Hepatocyte (in vitro differentiated cells): ENCODE measurements at places on chromosomes 2 and 18. TPM values are rescaled to one million over a fixed set of nuclear protein-coding genes. Genes with fewer than 3 reads are reported as not detected.

DNA sequence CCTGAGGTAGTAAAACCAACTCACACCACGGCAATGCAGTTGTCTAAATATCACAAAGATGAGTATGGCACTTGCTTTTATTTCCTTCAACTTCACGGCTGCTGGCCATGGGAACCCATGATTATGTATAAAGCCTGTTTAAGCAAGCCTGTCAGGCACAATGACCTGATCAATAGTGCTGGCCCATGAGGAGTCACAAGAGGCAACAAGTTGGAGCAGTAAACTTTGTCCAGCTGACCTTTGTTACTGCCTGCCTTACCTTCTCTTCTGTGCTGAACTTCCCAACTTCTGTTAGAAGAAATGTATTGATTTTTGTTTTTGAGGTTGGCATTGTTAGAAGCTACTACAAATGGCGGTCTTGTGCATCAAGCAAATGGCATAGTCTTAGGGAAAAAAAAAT is 151.9 kb downstream of the RAB3GAP1 start:
- H3K4me1 ChIP-seq = no peaks in the 10 kb centered on the region
- no peaks in the 10 kb centered on the region for H3K27me3 ChIP-seq
- DNase-seq = no peak
- no peak overlapping the region for H3K27ac ChIP-seq
- H3K4me3 ChIP-seq = no peak overlapping the region

GRCh38 chr2:73956218-73956865 is 28.4 kb upstream of the TET3 start:
- H3K36me3 ChIP-seq = peaks cover 5% of the 10 kb centered on the region
- H3K4me3 ChIP-seq = no peak overlapping the region

GRCh38 chr18:37284260-37284659 is 281.3 kb downstream of the CELF4 start:
- no peak overlapping the region for H3K27ac ChIP-seq
- no peak overlapping the region for H3K4me3 ChIP-seq
- H3K27me3 ChIP-seq = no peaks in the 10 kb centered on the region

GRCh38 chr2:180734382-180734781 is 246.0 kb upstream of the UBE2E3 start:
- no peaks in the 10 kb centered on the region for H3K4me1 ChIP-seq
- no peak overlapping the region for H3K4me3 ChIP-seq
- no peak overlapping the region for H3K27ac ChIP-seq
- no peaks in the 10 kb centered on the region for H3K36me3 ChIP-seq
- no peak for DNase-seq

- H3K36me3 ChIP-seq = no peaks in the 10 kb centered on the region
- H3K27me3 ChIP-seq = no peaks in the 10 kb centered on the region
- H3K27ac ChIP-seq = peak overlapping the region; percentile 76
- H3K4me1 ChIP-seq = peaks cover 14% of the 10 kb centered on the region
- peak; percentile 29 for DNase-seq
- no peak overlapping the region for H3K4me3 ChIP-seq
Observed at GRCh38 chr2:128623776-128624761, 305.4 kb upstream of the HS6ST1 start.

DNA sequence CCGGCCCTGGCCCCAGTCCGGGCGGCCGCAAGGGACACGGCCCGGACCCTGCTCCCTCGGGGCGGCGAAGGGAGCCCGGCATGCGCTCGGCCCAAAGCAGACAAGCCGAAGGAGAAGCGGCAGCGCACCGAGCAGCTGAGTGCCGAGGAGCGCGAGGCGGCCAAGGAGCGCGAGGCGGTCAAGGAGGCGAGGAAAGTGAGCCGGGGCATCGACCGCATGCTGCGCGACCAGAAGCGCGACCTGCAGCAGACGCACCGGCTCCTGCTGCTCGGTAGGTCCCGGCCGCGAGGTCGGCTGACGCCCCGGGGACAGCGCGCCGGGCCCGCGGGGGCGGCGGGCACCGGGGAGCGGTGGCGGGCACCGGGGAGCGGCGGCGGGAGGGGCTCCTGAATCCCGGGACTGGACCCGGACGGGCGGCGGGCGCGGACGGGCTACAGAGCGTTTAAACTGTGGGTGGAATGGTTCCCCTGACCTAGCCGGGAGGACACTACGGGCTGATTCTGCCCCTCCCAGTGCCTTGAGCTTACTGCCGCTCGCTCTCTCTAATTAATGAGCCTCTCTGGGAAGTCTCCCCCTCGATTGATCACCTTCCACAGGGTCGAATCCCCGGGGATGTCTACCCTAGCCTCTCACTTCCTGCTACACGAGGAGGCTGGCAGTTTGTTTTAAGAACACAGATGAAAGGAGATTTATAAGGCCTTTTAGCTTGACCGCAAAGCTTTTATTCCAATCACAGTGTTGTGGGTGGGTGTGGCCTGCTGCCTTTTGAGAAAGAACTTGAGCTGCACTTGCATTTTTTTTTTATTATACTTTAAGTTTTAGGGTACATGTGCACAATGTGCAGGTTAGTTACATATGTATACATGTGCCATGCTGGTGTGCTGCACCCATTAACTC is 853 bp downstream of the GNAL start:
- H3K27ac ChIP-seq = no peak overlapping the region
- H3K4me3 ChIP-seq = peak overlapping the region; percentile 81
- peaks cover 10% of the 10 kb centered on the region for H3K27me3 ChIP-seq
- H3K36me3 ChIP-seq = no peaks in the 10 kb centered on the region
- DNase-seq = peak; percentile 46
- peaks cover 5% of the 10 kb centered on the region for H3K4me1 ChIP-seq

GRCh38 chr18:78396077-78396476 is 583.5 kb upstream of the SALL3 start:
- no peak overlapping the region for H3K4me3 ChIP-seq
- DNase-seq = no peak
- H3K27me3 ChIP-seq = no peaks in the 10 kb centered on the region
- no peak overlapping the region for H3K27ac ChIP-seq
- H3K4me1 ChIP-seq = no peaks in the 10 kb centered on the region

DNA sequence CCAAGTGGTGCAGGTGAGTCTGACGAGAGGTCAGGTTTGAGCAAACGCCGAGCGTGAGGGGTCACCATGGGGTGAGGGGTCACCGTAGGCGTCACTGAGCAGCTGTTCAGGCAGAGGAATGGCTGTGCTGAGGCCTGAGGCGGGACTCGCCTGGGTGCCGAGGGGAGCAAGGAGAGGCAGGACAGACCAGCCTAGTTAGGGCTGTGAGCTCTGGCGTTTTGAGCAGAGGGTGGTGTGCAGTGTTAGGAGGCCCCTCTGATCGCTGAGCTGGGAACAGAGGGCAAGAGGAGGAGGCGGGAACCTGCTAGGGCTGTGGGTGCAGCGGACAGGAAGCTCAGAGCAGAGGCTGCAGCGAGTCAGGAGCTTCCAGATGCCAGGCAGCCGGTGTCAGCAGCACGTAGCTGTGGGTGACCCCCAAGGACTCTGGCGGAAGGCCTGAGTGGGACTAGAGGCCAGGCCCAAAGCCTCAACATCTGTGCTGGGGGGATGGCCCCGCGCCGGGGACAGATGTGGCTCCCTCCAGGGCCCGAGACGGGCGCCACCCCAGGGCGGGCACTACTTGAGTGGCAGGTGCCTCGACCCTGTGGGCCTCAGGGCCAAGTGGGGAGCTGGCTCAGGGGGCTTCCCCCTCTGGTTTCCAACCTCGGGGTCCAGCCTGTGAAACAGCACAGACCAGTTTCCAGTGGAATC is 55.7 kb downstream of the KCNG2 start:
- no peaks in the 10 kb centered on the region for H3K27me3 ChIP-seq
- DNase-seq = no peak
- no peaks in the 10 kb centered on the region for H3K36me3 ChIP-seq
- no peak overlapping the region for H3K4me3 ChIP-seq
- no peak overlapping the region for H3K27ac ChIP-seq
- peaks cover 6% of the 10 kb centered on the region for H3K4me1 ChIP-seq

DNA sequence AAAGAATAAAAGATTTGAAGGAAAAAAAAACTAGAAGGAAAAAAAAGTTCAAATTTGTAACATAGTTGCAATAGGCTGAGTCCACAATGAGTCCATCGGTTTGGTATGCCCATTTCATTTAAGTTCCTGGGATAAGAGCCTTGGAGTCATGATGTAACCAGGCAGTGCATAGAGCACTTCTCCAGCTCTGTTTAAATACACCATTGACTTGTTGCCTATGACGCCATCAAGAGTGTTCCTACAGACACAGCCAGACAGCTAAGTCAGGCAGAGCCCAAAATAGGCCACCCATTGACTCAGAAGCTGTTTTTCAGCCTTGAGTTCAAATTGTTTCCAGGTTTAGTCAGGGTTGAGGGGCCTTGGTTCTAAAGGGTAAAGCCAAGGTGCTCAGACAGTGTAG is 44.9 kb downstream of the SOCS6 start:
- H3K4me3 ChIP-seq = no peak overlapping the region
- H3K27ac ChIP-seq = peak overlapping the region; percentile 50
- DNase-seq = peak; percentile 55
- H3K36me3 ChIP-seq = no peaks in the 10 kb centered on the region
- no peaks in the 10 kb centered on the region for H3K27me3 ChIP-seq

DNA sequence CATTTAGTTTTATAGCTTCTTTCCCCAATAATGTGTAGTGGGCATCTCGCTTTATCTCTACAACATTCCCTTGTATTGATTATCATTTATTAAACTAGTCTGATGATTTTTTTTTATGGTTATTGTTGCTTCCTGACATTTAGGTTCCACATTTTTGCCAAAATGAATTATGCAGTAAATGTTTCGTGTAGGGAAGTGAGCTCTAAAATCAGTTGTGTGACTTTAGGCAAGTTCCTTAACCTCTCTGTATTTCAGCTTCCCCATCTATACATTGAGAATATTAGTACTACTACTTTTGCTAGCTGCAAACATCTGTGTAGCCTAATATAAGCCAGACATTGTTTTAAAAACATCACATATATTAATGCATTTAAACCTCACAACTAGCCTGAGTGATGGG is 22.9 kb downstream of the SOCS6 start:
- H3K36me3 ChIP-seq = no peaks in the 10 kb centered on the region
- DNase-seq = no peak
- peaks cover 6% of the 10 kb centered on the region for H3K4me1 ChIP-seq
- no peaks in the 10 kb centered on the region for H3K27me3 ChIP-seq
- H3K4me3 ChIP-seq = no peak overlapping the region

- H3K36me3 ChIP-seq = no peaks in the 10 kb centered on the region
- no peak overlapping the region for H3K4me3 ChIP-seq
- DNase-seq = no peak
- peaks cover 8% of the 10 kb centered on the region for H3K4me1 ChIP-seq
- no peaks in the 10 kb centered on the region for H3K27me3 ChIP-seq
- H3K27ac ChIP-seq = no peak overlapping the region
Observed at GRCh38 chr2:122011493-122012270, 256.2 kb downstream of the TSN start.

DNA sequence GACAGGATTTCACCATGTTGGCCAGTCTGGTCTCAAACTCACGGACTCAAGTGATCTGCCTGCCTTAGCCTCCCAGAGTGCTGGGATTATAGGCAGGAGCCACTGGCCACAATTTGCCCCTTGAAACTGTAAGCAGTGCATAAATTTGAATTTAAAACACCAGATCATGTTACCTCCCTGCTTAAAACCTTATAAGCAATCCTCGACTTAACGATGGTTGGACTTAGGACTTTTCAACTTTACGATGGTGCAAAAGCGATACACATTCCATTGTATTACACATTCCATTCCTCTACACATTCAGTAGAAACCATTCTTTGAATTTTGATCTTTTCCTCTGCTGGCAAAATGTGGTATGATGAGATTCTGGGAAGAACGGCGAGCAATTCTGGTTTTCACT is 23.2 kb upstream of the EFR3B start:
- peak; percentile 15 for DNase-seq
- no peaks in the 10 kb centered on the region for H3K36me3 ChIP-seq
- no peak overlapping the region for H3K27ac ChIP-seq
- no peak overlapping the region for H3K4me3 ChIP-seq
- no peaks in the 10 kb centered on the region for H3K4me1 ChIP-seq

GRCh38 chr2:129437725-129438124 is 541.7 kb upstream of the RAB6C start:
- H3K4me1 ChIP-seq = no peaks in the 10 kb centered on the region
- no peak overlapping the region for H3K27ac ChIP-seq
- DNase-seq = no peak
- no peaks in the 10 kb centered on the region for H3K27me3 ChIP-seq
- H3K36me3 ChIP-seq = no peaks in the 10 kb centered on the region
- no peak overlapping the region for H3K4me3 ChIP-seq

GRCh38 chr2:855177-855576 is 95.5 kb upstream of the SNTG2 start:
- H3K36me3 ChIP-seq = no peaks in the 10 kb centered on the region
- H3K27ac ChIP-seq = no peak overlapping the region
- H3K4me1 ChIP-seq = peaks cover 14% of the 10 kb centered on the region
- no peak overlapping the region for H3K4me3 ChIP-seq

GRCh38 chr18:43776997-43777396 is 499.7 kb upstream of the SYT4 start:
- DNase-seq = no peak
- no peak overlapping the region for H3K4me3 ChIP-seq
- no peak overlapping the region for H3K27ac ChIP-seq
- no peaks in the 10 kb centered on the region for H3K36me3 ChIP-seq

DNA sequence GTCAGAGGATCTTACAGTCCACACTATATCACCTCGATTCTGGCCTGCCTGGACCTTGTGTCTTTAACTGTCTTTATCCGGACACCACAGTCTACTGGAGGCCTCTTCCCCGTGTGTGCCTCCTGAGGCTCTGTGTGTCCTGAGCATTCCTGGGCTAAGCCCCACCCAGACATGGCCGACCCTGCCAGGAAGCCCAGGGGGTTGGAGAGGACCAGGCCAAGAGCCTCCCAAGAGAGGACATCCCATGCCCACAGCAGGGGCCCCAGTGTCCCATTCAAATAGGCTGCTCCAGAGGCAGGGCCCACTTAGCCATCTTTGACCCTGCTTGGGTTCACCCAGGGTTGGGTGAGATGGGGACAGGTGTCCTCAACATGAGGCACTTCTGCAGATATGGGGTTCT is 84.7 kb upstream of the OTOS start:
- no peaks in the 10 kb centered on the region for H3K36me3 ChIP-seq
- no peak overlapping the region for H3K4me3 ChIP-seq
- H3K4me1 ChIP-seq = no peaks in the 10 kb centered on the region
- no peaks in the 10 kb centered on the region for H3K27me3 ChIP-seq
- no peak overlapping the region for H3K27ac ChIP-seq

DNA sequence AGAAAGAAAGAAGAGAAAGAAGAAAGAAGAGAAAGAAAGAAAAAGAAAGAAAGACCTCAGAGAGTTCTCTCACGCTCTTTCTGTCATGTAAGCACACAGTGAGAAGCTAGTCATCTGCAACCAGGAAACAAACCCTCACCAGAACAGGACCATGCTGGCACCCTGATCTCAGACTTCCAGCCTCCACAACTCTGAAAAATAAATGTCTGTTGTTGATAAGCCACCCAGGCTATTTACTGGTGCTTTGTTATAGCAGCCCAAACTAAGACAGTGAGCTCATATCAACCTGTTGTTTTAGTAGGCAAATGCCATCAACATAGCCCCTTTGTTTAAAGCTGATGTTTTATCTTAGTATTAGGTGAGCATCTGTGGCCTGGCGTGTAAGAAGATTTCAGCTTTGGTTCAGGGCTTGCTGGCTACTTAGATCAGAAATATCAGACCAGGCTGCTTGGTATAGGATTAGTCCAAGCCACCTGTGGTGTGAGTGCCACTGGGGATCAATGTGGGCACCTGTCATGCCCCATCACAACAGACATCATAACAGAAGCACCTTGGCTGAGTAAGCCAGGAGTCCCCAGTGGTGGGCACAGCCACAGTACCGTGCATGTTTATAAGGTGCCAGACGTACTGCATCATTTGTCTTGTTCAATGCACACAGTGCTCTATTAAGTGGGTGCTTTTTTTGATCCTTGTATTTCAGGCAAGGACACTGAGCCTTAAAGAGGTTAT is 94.4 kb downstream of the LBH start:
- H3K27ac ChIP-seq = no peak overlapping the region
- H3K36me3 ChIP-seq = no peaks in the 10 kb centered on the region
- H3K27me3 ChIP-seq = no peaks in the 10 kb centered on the region
- no peaks in the 10 kb centered on the region for H3K4me1 ChIP-seq

The TGFA gene
- 2.4 and 5.6 TPM in 2 replicates for total RNA-seq

The DYNAP gene
- not detected in 2 replicates for total RNA-seq

The DYTN gene
- total RNA-seq = not detected in 2 replicates

The IL1R2 gene
- total RNA-seq = 1.3 and 10.5 TPM in 2 replicates

The WNT6 gene
- 7.1 and 11.3 TPM in 2 replicates for total RNA-seq
